Right renal cortex interstitium (tissue), 3 donors: ENCODE measurements at places on chromosomes 3 and 15.

DNA sequence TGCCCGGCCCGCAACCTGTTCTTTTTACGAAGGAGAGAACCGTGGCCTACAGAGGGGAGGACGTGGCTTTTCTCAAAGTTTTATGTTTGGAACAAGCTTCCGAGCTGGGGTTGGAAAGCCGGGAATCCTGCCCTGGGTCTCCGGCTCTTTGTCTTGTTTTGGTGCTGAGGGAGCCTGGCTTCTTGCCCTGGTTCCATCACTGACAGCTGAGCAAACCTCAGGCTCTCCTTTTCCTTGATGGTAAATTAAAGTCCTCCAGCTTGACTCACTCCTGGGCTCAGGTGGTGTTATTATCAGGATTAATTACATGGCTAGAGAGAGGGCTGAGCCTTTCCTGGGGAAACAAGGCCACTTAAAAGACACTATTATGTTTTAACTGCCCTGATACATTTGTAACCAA lies 289.5 kb upstream of the RGMA start:
- DNase-seq, result no peak

GRCh38 chr3:49803465-49804140 lies 542 bp downstream of the INKA1 start:
- no peak for DNase-seq

DNA sequence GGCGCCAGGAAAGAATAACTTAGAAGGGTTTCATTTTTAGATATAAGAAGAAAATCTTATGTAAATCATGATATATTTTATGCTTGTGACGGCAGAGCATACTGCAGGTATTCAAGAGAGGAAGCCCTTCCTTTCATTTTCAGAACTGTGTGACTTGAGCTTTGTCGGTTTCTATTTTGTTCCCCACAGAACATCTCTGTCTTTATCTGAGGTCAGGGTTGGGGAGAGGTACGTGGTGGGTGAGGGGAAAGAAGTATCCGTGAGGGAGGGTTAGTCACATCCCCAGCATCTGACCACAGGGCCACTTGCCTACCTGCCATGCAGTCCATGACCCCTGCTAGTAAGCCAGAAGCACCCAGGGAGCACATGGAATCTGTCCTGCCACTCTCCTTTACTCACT lies 126.5 kb downstream of the DGKG start:
- no peak for DNase-seq

- no peak for DNase-seq
Measured at GRCh38 chr3:158453865-158454264, 117.1 kb upstream of the MLF1 start.

- DNase-seq, result no peak
Measured at GRCh38 chr3:50502225-50502583, 1.2 kb downstream of the CACNA2D2 start.

GRCh38 chr15:73119478-73119877 lies 67.2 kb downstream of the NEO1 start:
- no peak for DNase-seq
